Mesenchymal stem cell (in vitro differentiated cells and primary cell): ENCODE measurements at places on chromosomes 7 and 10.

DNA sequence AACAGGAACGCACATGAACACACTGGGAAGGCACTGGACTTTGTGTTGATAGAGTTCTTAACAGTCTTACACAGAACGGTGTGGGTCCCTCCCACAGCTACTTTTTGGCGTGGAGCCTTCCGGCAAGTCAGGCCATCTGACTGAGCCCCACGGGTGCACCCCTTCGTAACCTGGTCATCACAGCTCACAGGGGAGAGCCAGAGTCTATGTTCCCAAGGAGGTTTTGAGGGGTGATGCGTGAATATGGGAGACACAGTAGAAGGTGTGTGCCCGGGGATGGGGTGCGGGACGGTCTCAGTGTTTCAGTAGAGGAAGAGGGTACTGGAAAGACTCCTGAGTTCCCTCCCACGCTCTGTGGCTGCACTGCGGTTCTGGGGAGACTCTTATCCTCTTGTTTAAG lies 291.7 kb downstream of the DNAJB6 start:
- no peak for DNase-seq

- no peak for DNase-seq
Measured at GRCh38 chr7:128123291-128124037, 92.2 kb upstream of the LRRC4 start.

DNA sequence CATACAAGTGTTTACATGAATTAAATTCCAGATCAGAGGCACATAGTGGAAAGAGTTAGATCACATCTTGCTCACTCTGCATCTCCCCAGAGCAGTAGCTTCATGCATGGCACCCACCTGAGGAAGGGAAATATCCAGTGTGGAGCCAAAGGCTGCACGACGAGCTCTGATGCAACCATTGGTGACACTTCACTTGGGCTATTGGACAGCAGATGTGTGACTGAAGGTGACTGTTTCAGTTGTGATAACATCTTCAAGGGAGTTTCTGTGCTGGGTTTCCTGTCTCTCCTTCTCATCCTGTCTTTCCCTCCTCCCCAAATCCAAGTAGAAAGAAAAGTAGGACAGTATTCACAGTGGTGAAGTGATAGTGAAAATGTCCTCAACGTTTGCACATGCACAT lies 115.0 kb downstream of the TAF3 start:
- DNase-seq = no peak

GRCh38 chr7:103446049-103446520 lies at the start of gene SLC26A5:
Gene SLC26A5, minus strand, starts transcription at chr7:103446207. Its CDS starts 24,693 bp downstream, at chr7:103421514.
- DNase-seq = no peak

GRCh38 chr7:97088364-97088763 lies 29.1 kb upstream of the SDHAF3 start:
- DNase-seq = no peak

DNA sequence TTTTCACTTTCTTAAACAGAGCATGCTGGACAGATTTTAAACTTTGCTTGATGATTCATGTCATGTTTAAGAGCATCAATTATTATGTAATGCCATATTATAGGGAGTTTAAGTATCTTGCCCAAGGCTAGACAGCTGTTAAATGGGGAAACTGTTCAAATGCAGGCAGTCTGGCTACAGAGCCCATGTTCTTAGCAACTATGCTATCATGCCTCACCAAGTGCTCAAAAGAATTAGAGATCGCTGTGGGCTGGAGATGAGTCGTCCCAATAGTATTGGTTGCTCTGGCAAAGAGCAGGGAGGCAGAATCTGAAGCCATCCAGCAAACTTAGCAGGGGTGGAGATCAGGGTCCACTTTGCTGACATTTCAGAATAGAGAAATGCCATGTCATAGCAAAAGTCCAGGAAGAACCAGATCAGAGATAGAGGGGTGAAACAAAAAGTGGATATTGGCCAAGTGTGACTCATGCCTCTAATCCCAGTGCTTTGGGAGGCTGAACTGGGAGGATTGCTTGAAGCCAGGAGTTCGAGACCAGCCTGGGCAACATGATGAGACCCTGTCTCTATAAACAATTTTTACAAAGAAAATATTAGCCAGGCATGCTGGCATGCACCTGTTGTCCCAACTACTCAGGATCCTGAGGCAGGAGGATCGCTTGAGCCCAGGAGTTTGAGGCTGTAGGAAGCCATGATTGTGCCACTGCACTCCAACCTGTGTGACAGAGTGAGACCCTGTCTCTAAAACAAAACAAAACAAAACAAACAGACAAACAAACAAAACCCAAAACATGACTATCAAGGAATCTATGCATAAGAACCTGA lies 57.8 kb downstream of the BAMBI start:
- peak; percentile 98 for DNase-seq

- DNase-seq = no peak
Measured at GRCh38 chr10:23558361-23558799, 119.5 kb downstream of the OTUD1 start.

DNA sequence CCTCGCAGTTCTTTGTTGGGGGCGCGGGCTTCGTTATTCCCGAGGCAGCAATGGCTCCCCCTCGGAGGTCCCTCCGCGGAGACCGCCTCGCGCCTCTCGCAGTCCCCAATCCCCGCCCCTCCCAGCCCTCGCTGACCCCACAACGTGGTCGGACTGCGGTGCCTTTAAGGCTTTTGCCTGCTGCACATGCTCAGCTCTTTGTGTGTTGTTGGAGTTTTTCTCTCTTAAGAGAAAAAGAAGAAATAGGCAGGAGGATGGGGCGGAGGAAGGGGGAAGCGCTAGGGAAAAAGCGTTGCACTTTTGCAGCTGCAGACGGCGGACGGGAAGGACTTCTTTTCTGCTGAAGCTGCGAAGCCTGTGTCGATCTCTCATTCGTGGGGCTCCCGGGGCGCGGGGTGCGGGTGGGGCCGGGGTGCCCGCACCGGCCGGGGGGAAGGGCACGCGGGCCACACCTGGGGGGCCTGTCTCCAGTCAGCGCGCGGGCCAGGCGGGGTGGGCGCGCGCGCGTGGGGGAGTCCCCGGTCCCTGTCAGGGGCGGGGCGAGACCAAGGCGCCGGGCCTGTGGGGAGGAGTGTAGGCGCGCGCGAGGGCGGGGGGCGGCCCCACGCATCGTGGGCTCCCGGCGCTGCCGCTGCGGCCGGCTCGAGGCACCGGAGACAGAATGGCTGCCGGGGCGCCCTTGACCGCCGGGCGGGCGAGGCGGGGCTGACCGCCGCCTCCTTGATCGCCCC lies 445 bp upstream of the ATRNL1 start:
- DNase-seq = peak; percentile 77

- DNase-seq = no peak
Measured at GRCh38 chr10:4586776-4587175, 239.2 kb upstream of the AKR1E2 start.

DNA sequence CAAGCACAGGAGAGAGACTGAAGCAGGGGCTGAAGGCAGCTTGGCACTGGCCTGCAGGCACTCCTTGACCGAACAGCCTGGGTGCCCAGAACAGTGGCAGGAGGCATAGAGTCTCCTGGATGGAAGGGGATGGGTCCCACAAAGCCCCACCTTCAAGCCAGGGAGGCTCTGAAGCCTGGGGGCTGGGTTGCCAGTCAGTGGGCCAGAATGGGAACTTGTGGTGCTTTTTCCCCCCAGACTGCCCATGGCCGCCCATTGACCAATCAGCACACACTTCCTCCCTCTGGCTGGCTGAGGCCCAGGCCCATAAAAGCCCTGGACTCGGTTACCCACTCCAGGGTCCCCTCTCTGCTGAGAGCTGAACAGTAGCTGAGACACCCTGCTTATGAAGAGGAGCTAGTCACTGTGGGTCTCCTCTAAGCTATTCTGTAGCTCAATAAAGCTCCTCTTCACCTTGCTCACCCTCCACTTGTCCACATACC lies 109.6 kb downstream of the ELAPOR2 start:
- no peak for DNase-seq

- DNase-seq = no peak
Measured at GRCh38 chr10:8331387-8331786, 276.9 kb downstream of the GATA3 start.

GRCh38 chr10:109960682-109961081 lies 37.4 kb upstream of the XPNPEP1 start:
- DNase-seq = no peak

GRCh38 chr10:17233286-17233991 lies 5.4 kb downstream of the VIM start:
- DNase-seq = peak; percentile 68

- no peak for DNase-seq
Measured at GRCh38 chr7:79615466-79615865, 162.0 kb upstream of the MAGI2 start.

GRCh38 chr10:200405-200804 lies 65.2 kb downstream of the ZMYND11 start:
- peak; percentile 59 for DNase-seq

DNA sequence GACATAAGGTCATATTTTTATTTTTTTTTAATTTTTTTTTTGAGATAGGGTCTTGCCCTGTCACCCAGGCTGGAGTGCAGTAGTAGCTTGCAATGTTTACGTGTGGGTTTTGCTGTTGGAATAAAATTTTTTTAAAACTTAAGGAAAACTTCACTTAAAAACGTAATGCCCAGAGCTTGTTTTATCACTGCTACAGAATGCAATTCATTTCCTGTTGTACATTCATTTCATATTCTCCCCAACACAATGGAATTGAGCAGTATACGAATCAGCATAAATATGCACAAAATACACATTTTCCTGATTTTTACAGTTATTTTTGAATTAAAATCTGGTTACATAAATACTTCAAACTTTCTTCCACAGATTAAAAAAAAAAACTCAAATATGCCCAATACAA lies 40.3 kb downstream of the RSU1 start:
- no peak for DNase-seq

DNA sequence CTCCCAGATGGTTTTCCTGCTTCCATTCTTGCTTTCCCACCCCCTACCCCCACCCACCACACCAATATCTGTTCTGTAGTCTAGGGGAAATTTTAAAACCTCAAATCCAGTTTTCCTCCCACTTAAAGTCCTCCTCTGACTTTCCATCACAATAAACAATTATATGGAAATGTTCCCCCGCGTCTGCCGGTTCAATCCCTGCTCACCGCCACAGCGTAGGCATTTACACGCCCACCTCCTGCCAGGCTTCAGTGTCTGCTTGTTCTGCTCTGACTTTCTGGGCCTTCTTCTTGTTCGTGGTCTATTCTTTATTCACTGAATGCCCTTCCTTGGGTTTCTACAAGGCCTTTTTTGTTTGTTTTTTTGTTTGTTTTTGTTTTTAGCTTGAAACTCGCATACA lies 633.0 kb upstream of the MKI67 start:
- no peak for DNase-seq

DNA sequence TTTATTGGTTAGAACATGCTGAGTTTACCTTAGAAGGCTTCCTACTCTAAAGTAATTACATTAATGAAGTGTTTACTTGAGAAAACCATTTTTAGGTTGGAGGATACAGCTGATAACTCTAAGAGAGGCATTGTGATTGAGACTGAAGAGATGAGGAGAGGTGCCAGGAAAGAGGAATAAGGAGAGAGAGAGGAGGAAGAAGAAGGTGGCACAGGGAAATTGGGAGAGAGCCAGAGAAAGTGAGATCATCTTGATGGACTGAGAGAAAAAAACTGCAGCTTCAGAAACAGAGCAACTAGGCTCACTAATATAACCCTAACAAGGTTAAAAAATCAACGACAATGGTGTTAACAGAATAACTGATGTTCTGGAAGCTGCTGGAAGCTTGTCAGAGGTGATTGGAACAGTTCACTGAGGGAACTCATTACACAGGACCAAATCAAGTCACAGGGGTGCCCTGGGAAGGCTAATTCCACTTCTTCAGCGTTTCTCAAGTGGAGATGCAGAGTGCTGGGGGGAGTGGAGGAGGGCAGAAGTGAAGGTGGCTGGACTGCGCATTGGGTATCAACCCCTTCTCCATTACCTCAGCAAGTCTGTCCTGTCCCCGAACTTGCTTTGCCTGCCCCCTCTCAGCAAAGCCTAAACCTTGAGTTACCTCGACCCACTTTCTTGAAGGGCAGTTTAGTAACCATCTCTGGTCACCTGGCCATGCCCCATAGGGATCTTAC lies 6.9 kb upstream of the SORBS1 start:
- no peak for DNase-seq

DNA sequence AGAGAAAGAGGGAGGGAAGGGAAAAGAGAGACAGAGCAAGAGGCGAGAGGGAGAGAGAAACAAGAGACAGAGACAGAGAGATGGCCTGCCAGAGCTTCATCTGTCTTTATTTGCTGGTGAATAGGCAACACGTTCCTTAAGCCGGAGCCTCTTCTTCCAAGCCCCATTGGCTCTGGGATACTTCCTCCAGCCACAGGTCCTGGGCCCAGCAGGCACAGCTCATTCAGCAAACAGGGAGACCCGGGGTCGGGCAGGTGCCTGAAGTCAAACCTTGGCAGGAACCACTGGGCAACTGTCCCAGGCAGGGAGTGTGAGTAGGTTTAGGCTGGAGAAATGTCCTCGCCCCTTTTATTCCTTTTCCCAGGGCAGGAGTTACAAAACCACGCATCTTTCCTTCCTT lies 68.2 kb downstream of the MYL10 start:
- no peak for DNase-seq

GRCh38 chr7:140478246-140479061 lies 851 bp downstream of the MKRN1 start:
- DNase-seq = peak; percentile 51

GRCh38 chr7:69609541-69610373 lies 11.5 kb downstream of the AUTS2 start:
- no peak for DNase-seq

DNA sequence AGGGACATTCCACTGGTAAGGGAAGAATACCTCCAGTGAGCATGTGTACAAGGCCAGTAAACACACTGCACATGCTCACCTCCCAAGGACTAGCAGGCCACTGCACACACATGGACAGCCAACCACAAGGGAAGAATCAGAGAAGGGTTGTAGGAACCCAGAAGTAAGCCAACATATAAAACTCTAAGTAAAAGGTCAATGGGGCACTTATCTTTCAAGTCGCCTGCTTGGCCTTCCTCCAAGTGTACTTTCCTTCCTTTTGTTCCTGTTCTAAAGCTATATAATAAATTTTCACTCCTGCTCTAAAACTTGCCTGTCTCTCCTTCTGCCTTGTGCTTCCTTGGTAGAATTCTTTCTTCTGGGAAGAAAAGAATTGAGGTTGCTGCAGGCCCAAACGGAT lies 33.0 kb downstream of the ORC5 start:
- DNase-seq = no peak

- DNase-seq = peak; percentile 22
Measured at GRCh38 chr7:130494431-130494858, 2.6 kb downstream of the MEST start.

- peak; percentile 59 for DNase-seq
Measured at GRCh38 chr10:74863551-74863950, 37.2 kb downstream of the KAT6B start.

- no peak for DNase-seq
Measured at GRCh38 chr7:148782757-148783456, 84.2 kb downstream of the CUL1 start.

- DNase-seq = no peak
Measured at GRCh38 chr10:26334232-26334931, 103.8 kb upstream of the APBB1IP start.

- DNase-seq = no peak
Measured at GRCh38 chr10:124562425-124563060, 100.9 kb downstream of the LHPP start.

- DNase-seq = no peak
Measured at GRCh38 chr7:139476891-139477290, 6.6 kb downstream of the KLRG2 start.

DNA sequence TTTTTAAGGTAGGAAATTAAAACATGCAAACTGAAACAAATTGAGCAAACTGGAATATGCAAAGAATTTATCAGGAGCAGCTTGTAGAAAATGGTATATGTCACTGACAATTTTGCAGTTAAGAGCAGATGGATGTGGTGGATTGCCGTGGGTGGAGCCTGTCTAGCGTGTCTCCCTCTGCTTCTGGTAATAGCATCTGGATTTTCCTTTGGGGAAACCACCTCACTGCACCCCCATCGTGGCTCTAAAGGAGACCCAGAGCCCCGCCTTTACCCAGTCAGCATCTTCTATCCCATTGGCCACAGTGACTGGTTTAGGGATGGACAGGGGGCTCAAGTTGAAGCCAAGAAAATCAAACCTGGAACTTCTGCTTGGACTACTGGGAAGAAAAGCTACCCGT lies 142.9 kb downstream of the SVIL start:
- no peak for DNase-seq
